ENCODE measurements at places on chromosomes 3 and 15.

- DNase-seq, result no peak
Measured at GRCh38 chr3:53182764-53183355, 21.9 kb downstream of the PRKCD start.

GRCh38 chr15:79593119-79593869 is 161.2 kb downstream of the MINAR1 start:
- peak; percentile 30 for DNase-seq

- DNase-seq, result no peak
Measured at GRCh38 chr3:181610083-181610972, 101.4 kb upstream of the SOX2 start.

DNA sequence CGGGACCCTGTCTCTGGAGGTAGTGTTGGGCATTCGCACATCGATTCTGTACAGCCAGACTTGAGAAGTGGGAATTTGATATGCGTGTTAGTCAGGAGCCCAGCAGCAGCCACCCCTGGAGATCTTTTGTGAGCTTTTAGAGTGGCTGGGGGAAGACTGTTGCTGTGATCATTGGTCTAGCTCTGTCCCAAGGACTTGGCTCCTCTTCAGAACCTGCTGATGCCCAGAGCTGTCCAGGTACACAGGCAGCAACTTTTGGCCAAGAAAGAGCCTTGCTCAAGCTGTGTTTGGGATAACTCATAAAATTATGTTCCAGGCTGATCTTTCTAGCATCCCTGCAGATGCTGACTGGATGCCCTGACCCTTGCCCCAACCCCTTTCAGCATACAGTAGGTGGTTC is 29.3 kb downstream of the LIMD1 start:
- no peak for DNase-seq

Data from NB4 (cell line).